DMS53 (cell line): ENCODE measurements at places on chromosomes 7 and 10.

GRCh38 chr7:150399421-150400007 lies 20.4 kb downstream of the ZNF775 start:
- no peak for DNase-seq

GRCh38 chr10:92849234-92849525 lies 860 bp downstream of the EXOC6 start:
- DNase-seq = no peak

DNA sequence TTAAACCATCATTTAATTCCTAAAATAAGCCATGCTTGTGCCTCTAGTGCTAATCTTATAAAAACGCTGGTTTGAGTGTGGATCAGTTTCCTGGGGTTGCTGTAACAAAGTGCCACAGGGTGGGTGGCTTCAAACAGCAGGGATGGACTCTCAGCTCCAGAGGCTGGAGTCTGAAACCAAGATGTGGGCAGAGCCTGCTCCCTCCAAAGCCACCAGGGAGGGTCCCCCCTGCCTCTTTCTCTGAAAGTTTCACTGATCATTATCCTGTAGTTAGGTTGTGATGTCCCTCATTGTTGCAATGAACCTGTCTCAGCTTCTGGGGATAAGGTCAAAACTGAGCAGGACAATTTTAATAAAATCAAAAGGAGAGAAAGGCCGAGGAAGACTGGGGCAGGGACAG lies 251.9 kb upstream of the TCERG1L start:
- DNase-seq = no peak

DNA sequence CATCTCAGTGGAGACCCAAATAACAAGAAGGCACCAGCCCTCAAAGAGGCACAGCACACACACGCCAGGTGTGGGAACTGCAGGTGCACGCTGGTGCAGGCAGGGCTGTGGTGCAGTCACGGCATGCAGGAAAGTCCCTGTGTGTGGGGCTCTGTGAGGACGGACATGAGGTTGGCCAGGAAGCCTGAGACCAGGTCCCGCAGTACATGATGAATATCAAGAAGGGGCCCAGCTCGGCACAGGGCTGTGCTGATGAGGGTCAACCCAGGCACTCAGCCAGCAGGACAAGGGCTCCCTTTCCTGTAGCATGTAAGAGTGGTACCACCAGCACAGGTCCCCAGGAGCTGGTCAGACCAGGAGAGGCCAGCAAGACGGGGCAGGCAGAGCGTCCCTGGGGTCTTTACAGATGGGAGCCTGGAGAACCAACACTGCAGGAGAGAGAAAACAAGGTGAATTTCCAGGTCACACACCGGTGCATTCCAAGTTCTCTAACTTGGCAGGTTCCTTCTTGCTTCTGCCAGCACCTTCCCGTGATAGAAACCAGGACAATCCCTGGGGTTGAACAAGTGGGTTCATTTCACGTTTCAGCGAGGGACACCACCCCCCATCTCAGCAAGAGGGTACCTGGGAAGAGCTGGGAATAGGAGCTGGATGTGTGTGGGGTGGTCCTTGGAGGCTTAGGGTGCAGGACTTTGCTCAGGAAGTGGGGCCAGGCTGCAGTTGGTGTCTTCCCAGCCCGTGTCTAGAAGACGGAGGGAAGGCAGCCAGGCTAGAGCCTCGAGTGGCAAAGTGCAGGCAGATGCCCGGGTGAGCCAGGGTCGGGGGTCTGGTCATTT lies 244.8 kb upstream of the TCERG1L start:
- DNase-seq = no peak

GRCh38 chr7:101518336-101518735 lies 110.8 kb downstream of the MYL10 start:
- no peak for DNase-seq
